ENCODE measurements at places on chromosomes 6 and 20.

- no peak for DNase-seq
Measured at GRCh38 chr20:15061955-15062354, 724.5 kb upstream of the FLRT3 start.

DNA sequence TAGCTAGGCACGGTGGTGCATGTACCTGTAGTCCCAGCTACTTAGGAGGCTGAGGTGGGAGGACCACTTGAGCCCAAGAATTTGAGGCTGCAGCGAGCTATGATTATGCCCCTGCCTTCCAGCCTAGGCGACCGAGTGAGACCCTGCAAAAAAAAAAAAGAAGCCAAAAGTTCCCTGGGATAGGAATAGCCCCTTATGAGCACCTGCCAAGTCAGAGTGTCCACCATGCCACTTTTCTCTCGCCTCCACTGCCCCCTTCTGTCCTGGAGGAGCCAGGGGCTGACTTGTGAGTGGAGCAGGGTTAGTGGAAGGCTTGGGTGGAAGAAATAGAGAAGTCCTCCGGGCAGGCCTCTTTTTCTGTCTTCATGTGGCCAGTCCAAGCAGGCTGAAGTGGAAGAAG is 12.1 kb upstream of the DDX27 start:
- DNase-seq = no peak

DNA sequence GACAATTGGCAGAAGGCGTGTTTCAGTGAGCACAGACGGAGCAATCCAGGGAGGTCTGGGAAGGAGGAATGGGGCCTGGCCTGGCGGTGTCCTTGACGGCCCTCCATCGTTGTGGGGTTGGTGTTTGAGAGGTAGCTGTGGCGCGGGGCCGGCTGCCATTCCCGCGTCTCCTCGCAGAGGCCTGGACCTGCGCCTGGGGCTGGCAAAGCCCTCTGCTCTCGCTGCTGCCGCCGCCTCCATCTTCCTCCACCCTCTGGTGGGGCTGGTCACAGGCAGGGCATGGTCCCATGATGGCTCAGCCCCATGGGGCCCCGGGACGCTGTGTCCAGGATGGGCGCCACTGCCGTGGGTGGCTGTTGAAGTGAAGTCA is 7.6 kb downstream of the OSBPL2 start:
- DNase-seq = no peak

DNA sequence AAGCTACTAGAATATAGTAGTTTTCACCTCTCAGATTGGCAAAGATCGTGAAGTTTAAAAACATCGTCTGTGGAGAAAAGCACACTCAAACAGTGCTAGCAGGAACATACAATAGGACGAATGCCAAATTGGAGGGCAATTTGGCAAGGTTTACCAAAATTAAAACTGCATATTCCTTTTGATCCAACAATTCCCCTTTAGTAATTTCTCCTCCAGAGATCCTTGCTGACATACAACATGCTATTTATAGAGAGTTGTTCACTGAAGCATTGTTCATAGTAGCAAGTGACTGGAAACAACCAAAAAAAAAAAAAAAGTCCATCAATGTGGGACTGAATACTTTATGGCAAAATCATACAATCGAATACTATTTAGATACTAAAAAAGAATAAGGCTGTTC is 202.2 kb downstream of the ATXN1 start:
- DNase-seq = no peak

- DNase-seq = no peak
Measured at GRCh38 chr6:143061597-143062385, 1.1 kb downstream of the AIG1 start.

GRCh38 chr6:167013067-167013466 is 13.9 kb downstream of the CEP43 start:
- no peak for DNase-seq

- no peak for DNase-seq
Measured at GRCh38 chr6:32190911-32191677, 1.1 kb upstream of the PBX2 start.

GRCh38 chr20:34029415-34029814 is 35.7 kb downstream of the RALY start:
- no peak for DNase-seq

GRCh38 chr6:27761391-27761790 is 150.8 kb downstream of the OR2B2 start:
- DNase-seq = no peak

GRCh38 chr6:136654086-136654485 is 103.9 kb upstream of the MAP7 start:
- no peak for DNase-seq

DNA sequence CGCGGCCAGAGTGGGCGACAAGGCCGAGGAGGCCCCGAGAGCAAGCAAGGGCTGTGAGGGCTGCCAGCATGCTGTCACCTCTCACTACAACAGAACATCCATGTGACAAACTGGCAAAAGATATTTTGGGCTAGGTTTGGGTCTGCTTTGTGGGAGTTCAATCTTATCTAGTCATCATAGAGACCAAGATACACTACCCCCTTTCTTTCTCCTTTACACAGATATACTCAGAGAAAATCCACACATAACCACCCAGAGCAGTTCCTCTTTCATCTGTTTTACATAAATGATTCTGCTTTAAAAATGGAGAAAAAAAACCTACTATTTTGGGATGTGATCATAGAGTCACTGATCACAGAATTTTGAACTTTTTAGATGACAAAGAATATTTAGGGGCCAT is 16.8 kb downstream of the SOX4 start:
- no peak for DNase-seq

DNA sequence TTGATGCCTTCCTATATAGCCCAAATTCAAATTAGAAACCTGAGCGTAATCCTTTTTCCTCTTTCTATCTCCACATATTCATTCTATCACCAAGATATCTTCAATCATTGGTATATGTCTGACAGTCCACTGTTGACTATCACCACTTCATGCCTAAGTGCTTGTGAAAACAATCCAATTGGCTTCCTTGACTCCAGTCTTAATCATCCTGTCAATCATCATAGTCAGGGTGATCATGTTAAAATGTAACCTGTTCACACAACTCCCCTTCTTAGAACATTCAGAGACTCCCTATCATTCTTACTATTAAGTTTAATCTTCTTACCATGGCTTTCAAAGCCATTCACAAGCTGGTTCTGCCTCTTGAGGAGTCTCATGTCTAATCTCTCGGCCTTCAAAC is 616.7 kb downstream of the PHF3 start:
- DNase-seq = no peak

DNA sequence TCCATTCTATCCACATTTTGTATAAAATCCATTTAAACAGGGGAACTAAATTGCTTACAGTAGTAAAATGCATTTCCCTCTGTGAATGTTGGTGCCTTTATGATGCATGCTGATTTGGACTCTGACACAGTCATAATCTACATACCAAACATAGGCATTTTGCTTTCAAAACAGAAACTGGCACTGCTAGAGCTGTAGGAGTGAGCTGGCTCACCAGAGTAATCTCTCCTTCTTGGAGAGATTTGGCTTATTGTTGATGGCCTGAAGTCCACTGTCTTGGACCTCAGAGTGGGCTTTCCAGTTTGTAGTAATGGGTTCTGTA is 363.2 kb upstream of the FLRT3 start:
- DNase-seq = peak; percentile 28

GRCh38 chr20:50353289-50353961 is 156.8 kb upstream of the PTPN1 start:
- no peak for DNase-seq

DNA sequence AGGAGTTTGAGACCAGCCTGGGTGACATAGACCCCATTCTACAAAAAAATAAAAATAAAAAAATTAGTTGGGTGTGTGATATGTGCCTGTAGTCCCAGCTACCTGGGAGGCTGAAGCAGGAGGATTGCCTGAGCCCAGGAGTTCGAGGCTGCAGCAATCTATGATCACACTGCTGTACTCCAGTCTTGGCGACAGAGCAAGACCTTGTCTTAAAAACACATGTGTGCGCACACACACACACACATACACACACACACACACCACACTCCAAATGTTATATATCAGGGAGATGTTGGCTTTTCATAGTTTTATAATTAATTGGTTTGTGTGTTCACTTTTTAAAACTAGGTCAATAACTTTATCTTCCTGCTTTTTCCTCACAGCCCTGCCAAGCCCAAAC is 110.5 kb downstream of the RTN4IP1 start:
- DNase-seq = no peak

DNA sequence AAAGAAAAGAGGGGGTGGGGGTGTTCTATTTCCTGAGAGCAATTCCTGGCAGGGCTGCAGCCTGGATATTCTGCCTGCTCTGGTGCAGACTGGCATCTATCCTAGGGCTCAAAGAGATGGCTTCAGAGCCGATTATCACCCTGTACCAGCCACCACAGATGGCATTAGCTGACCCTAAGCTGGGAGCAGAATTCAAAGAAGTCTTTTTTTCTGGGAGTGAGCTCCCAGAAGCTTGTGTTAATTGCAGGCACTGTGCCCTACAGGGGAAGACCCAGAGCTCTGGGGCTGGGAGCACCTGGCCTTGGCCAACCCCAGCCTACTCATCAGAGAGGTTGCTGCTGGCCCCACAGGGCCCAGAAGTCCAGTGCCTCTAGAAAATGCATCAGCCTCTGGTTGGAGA is 85.9 kb downstream of the PXDC1 start:
- no peak for DNase-seq

DNA sequence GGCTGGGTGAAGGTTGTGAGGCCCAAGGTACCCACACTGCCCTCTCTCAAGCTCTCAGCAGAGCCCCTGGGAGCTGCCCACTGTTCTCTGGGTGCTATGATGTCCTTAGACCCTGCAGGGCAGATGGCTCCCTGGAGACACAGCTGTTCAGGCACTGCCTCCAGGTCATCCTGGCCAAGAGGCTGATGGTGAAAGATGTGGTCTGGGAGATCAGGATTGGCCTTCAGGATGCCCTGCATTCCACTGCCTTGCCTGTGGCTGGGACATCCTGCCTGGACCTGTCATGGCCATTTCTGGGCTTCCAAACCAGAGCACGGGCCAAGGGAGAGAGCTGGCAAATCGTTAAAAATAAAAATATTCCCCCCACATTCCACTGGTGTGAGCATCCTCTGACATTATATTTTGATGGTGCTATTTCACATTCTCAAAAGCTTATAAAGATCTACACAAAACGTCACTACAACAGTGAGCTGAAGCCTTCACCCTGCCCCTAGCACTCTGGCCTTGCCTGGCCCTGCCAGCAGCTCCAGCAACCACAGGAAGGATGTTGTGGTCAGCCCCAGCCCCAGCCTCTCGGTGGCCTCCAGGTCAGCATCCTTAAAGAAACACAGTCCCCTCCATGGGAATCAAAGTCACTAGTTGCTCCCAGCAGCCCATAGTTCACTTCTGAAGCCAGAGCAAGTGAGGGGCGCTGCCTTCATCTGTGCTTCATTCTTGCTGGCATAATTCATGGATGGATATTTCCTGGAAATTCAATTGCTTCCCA is 13.5 kb upstream of the KCNK16 start:
- no peak for DNase-seq

GRCh38 chr6:85569323-85569722 is 24.3 kb downstream of the SNX14 start:
- DNase-seq = peak; percentile 25

DNA sequence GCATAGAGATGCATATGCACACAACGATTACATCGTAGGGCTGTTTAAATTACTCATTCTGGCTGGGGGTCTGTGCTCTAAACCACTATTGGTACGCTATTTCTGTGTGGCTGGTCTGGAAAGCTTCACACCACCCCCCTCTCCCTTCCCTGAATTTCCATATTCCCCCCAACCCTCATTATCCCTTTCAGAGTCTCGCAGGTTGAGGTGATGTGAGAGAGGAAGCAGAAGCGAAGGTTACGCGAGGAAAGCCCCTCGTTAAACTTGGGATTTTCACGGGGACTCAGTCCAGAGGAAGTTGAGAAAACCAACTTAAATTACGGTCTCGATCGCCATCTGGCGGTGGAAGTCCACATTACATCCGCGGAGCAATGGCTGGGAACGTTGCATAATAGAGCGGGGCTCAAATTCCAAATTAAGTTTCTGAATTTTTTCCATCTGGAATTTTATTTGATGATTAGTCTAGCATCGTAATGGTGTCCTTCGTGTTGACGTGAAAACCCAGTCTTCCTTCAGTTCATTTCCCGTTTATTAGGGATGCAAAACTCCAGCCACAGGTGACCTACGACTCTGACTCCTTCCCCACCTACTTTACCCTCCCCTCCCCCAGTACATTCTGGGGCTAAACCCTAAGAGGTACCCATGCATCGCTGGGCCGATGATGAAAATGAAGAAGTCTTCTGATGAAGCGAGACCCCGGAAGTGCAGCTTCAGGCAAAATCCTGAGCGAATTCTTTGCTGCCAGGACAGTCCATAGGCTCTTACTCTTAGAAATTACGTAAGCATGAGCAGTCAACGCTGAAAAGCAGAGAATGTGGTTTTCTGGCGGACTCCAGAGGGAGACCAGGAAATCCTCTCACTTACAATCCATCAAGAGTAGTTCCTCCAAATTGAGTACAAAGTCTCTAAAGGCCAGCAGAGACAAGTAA is 19.7 kb downstream of the HLA-DOB start:
- peak; percentile 59 for DNase-seq

DNA sequence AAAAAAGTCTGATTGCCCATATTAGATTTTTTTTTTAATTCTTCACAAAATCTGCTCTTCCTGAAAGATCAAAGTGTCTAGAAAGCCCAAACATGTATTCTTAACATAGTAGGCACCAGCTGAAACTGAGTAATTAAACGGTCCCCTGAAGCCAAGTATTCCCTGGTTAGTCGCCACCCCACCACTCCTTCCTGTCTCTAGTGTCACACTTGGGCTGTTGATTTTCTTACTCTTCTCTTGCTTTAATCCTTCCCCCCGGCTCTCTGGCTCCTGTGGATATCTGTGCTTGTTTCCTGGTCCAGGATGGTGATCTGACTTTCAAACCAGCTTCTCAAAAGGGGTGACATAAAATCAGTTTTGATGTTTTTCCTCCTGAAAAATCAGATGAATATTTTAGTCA is 162.9 kb downstream of the QKI start:
- no peak for DNase-seq

DNA sequence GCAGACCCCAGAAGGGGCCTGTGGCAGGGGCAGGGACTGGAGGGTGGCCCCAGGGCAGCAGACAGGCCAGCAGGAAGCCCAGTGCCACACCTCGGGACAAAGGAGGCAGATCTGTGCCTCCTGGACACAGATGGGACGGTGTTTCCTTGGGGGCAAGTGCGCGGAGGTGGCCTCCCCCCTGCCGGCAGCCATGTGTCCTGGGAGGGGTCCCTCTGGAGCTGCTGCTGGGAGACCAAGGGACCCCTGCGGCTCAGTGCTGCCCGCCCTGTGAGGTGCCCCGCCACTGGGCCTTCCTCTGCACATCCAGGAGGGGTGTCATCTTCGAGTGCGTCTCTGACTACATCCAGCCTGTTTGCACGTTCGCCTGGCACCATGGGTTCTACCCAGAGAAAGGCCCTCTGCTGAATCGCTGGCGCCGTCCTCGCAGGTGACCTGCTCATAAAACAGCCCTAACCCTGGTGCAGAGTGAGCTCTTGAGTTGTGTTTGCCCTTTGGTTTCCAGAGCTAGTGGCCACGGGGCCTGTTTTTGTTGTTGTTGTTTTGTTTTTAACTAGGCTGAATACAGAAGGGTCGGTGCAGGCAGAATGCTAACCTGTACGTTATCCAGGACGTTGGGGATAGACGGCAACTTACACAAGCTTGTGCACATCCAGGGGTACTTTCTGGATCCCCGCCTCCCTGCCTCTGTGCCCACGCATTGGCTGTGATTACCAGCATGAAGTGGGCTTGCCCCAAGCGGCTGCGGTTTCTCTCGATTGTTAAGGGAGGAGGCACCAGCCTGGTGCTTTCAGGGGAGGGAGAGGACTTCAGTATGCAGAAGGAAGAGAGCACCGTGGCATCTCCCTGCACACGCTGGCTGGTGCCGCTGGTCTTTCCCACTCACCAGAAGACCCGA is 1.3 kb upstream of the KCNQ2 start:
- no peak for DNase-seq

Measured in RWPE1 (cell line).